ENCODE measurements at places on chromosomes 3 and 15.

DNA sequence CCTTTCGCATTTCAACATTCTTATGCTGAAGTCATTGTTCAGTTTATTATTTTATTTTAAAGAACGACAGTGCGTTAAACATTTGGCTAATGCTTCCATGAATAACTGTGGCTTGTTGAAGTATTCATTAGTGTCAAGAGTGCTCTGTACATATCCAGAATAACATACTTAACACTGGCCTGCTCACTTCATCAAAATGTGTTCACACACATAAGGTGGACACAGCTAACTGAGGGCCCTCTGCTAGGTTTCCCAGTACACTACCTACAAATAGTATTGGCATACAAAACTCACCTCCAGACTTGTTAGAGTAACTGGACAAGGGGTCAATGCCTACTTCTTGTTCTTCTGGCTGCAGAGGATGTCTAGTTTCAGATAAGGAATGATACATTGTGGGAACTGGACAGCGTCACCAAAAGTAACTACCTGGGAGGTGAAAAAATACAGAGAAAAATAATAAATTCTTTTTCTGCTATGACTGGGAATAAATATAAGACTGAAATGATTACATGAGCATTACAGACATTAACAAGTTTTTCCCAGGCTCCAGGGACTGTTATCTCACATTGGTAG lies 234.2 kb downstream of the TBC1D5 start:
- DNase-seq, result no peak

- no peak for DNase-seq
Measured at GRCh38 chr3:10911350-10912002, 81.1 kb upstream of the SLC6A1 start.

DNA sequence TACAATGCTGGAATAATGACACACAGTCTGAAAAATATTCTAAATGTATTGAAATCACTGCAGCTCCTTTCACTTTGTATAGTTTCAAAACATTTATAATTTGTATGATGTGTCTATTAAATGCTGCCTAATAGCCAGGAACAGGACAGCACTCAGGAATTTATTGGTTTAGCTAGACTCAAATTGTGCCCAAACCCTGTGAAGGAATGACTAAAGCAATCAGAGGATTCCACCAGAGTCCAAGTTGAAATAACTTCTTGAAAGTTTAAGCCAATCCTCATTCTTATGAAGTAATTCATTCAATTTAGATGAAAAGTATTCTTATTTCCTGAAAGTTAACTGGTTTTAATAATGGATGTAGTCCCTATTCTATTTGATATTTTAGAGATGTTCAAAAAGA lies 267.0 kb downstream of the ZMAT3 start:
- DNase-seq, result no peak

DNA sequence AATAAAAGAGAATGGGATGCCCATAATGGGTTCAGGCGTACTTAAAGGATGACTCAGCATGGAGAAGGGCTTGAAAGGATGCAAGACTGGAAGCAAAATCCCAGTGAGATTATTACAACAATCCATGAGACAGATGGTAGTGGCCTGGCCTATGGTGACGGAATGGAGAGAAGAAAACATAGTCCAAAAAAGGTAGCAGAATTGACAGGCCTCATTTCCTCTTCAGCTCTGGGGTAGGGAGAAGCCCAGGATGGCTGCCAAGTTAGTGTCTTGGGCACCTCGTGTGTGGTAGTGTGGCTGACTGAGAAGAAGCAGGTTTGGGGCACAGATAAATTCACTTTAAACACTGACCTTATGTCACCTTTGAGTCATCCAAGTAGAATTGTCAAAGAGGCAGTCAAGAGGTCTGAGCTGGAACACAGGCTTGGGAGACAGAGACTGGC lies 18.1 kb downstream of the MB21D2 start:
- DNase-seq, result peak; percentile 94

DNA sequence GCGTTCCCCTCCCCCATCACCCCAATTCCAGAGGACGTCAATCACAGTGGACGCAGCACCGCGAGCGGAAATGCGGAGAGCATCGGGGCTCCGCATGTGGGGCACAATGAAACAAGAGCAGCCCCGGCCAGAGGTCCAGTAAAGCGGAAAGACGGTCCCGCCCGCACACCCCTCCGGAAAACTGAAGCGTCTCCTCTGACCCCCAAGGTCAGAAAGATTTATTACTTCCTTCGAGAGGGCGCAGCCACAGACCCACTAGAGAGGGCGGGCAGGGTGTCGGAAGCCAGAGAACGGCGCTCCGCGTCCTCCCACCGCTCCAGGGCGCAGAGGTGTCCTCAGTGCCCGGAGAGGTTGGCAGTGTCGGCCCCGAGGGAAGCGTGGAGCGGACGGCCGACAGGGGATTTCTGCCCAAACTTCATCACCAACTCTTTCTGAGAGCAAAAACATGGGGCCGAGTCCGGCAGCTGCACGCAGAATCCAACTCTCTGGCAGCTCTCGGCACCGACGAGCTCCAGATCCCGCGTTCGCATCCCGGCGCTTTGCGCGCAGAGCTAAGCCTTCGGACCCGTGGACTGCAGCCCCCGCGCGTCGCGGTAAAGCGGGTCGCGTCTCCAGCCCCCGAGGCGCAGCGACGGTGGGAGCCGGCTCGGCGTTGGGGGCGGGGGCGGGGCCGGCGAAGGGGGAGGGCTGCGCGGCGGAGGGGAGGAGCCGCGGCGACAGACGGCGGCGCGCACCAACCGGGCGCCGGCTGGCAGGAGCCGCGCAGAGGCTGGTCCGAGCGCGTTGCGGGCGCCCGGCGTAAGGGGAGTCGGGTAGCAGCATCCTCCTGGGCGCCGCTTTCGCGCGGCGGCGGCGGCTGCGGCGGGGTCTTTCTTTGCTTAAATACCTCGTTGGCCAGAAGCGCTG lies at the start of gene CHST2:
TSS of gene CHST2 (plus strand) at position 763 of the 906 bp plus-strand sequence. CDS start 1,046 bp downstream, outside the sequence.
- DNase-seq, result peak; percentile 72

DNA sequence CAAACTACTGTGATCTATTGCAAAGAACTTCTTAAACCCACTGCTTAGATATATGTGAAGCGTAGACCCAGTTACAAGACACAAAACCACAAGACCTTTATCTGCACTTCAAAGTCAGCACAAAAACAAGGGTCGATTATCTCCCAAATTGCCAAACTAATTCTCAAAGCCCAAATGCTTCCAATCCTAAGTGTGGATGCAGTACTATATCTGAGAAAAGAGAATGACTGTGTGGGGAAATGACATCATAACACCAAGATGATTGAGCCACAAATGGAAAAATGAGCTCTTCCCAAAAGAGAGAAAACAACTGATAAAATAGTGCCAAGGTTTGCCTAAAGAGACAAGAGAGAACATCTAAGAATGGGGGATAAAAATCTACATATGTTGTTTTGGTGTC lies 86.2 kb downstream of the MEIS2 start:
- DNase-seq, result peak; percentile 51

DNA sequence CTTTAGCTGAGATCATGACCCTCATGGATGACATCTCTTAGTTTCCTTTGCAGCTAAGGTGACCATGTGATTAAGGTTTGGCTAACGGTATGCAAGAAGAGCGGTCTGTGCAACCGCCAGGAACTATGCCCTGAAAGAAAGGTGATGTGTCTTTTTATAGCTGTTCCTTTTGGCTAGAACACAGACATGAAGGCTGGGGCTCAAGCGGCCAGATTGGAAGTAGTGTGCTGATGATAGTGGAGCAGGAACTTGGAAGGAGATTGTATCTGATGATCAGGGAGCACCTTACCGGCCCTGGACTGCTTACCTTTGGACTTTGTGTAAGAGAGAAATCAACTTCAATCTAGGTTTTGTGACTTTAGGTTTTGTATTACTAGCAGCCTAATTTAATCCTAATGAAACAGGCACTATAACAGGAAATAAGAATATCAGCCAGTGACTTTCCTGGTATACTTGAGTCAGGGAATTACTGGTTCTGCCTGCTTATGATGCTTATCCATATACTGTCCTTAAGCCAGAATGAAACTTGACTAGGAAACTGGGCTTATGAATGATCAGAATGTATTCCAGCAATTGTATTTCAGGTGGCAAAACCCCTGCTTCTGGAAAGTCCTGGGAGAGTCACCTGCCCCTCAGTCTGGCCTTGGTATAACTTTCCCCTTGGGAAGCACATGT lies 164.3 kb upstream of the LRIG1 start:
- no peak for DNase-seq

GRCh38 chr3:197466586-197467399 lies 89.0 kb downstream of the BDH1 start:
- DNase-seq, result peak; percentile 77

GRCh38 chr3:154023148-154023547 lies 98.0 kb upstream of the ARHGEF26 start:
- peak; percentile 40 for DNase-seq

DNA sequence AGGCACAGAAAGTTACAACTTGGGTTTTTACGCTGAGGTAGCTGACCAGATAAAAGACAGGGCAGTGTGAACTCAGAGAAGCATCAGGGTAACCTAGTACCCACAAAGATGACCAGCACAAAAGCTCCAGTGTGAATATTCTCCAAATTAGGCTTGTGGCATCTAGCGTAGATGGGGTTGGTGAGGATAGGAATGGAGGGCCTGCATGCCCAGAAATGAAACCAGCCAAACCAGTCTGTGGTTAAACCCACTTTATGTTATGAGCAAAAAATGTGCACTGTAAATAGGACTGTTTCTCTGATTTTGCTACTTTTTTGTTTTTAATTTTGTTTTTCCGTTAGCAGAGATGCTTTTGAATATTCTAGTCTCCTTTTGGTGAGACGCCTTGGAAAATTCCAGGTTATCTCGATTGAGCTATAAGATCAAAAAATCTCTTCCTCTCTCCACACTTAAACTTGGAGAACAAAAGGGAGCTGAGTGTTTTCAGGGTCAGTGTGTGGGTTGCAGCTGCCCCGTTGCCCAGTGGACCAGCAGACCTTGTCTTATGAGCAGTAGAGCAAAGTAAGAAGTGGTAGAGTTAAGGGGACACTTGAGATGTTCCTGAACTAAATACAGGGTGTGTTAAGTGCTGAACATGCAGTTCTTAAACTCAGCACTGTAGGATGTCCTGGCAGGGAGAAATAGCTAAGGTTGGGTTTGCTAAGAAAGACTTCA lies 132.9 kb downstream of the C3orf38 start:
- DNase-seq, result no peak

GRCh38 chr3:140927279-140928069 lies 14.2 kb upstream of the SLC25A36 start:
- DNase-seq, result no peak

DNA sequence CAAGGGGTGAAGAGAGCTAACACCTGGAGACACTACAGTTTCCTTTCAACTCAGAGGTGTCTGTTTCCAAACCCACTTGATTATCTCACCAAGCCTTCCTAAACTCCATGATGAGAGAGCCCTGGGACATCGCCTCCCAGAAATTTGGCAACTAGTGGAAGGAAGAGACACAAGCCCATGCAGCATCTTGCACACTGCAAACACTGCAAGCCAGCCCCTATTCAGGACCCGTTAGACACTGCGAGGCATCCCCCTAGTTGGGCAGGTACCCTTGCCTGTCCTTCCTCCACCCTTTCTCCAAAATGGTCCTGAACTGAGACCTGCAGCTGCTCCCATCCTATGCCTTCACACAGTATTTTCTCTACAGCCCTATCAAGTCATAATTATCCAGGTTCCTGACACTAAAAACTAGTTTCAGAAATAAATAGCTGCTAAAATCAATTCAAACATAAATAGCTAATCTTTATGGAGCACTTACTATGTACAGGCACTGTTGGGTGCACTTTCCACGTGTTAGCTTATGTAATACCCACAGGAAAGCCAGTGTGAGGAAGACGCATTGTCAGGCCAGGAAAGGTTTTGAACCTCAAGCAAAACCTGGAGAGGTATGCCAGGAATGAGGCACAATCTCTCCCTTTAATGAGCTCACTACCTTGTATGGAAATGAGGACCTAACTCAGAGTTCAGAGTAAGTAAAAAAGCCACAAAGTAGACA lies 2.8 kb downstream of the MAGI1 start:
- DNase-seq, result no peak

GRCh38 chr3:22542311-22542710 lies 660.8 kb upstream of the UBE2E2 start:
- peak; percentile 56 for DNase-seq

DNA sequence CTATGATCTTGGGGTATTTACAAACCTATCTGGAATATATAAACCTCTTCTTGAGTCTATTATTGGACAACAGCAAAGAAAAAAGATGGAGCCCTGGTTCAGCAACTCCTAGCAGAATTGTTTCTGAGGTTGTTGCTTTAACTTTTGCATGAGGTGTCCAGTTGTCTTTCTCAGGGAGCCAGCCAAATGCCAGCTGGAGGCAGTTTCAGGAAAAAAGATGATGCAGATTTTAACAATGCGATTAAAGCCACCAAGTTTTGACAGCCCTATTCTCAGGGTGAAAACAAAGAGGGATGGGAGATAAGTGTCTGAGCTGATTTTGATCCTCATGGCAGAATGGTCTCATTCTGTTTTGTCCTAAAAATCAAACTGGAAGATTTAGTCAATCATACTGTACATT lies 181.6 kb upstream of the RASGRP1 start:
- no peak for DNase-seq

GRCh38 chr3:3664935-3665334 lies 134.3 kb upstream of the LRRN1 start:
- DNase-seq, result no peak

DNA sequence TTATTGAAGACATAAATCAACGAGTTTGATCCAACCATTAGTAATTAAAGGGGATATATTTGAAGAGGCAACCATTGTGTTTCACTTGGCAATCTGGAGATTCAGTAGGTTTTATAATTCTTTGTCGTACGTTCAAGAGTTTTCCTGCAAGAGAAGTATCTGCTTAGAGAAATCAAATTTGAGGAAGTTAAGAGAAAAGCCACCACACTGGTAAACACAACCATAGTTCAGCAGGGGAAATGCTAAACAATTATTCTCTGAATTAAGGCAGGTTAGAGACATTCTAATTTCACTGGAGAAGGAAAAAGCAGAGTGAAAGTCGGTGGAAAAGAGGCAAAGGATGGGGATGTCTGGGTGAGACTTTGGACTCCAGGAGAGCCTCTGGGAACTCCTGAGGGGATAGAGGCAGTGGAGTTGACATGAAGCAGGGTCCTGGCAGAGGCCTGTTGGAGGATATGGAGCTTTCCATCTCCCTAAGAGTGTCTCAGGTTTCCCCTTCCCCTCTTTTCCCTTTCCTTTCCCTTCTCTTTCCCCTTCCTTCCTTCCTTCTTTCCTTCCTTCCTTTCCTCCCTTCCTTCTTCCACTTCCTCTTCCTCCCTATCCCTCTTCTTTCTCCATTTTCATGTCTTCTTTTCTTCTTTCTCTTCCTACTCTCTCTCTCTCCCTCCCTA lies 26.5 kb downstream of the SPINK8 start:
- no peak for DNase-seq

- DNase-seq, result peak; percentile 15
Measured at GRCh38 chr3:45705839-45706808, 16.9 kb downstream of the SACM1L start.

GRCh38 chr3:142586803-142587406 lies 8.4 kb upstream of the ATR start:
- peak; percentile 83 for DNase-seq

DNA sequence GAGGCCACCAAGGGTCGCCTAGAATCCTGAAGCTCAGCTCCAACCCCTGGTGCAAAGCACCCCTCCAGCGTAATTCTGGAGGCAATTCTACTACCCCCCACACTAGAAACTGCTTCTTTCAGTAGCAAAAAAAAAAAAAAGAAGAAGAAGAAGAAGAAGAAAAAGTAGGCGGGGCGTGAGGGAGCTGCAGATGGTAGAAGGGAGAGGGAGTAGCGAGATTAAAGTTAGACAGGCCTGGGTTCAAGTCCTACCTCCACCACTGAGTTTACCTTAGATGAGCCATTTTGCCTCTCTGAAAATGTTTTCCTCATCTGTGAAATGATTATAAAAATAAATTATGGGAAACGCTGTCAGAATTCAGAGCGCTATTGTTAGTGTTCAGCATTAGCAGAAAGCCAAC lies 913 bp downstream of the FAM174B start:
- DNase-seq, result no peak
